ENCODE measurements at places on chromosomes 5 and 9.

GRCh38 chr5:136579238-136579637 is 213.9 kb upstream of the TRPC7 start:
- DNase-seq, result no peak

- no peak for DNase-seq
Observed at GRCh38 chr9:133158695-133159094, 5.0 kb downstream of the GBGT1 start.

- DNase-seq, result no peak
Observed at GRCh38 chr9:85136507-85136906, 467.0 kb downstream of the NTRK2 start.

- DNase-seq, result no peak
Observed at GRCh38 chr9:135567311-135567710, 5.8 kb downstream of the PAEP start.

DNA sequence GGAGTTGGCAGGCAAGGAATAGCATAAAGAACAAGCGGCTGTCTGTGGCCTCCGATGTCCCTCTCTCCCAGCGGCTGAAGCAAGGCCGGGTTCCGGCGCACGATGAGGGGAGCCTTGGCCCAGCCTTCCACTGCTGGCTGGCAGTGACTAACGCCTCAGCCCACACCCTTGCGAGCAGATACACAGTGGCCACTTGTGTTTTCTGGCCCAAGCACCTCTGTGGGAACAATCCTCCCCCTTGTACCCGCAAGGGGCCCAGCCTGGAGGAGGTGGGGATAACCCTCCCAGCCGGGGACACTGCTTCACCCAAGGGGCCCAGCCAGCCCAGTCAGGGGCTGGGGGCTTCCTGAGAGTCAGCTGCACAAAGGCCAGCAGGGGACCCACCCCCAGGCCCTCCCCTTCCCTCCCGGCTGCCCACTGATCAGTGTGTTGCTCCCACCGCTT is 23.2 kb downstream of the STK10 start:
- DNase-seq, result no peak

DNA sequence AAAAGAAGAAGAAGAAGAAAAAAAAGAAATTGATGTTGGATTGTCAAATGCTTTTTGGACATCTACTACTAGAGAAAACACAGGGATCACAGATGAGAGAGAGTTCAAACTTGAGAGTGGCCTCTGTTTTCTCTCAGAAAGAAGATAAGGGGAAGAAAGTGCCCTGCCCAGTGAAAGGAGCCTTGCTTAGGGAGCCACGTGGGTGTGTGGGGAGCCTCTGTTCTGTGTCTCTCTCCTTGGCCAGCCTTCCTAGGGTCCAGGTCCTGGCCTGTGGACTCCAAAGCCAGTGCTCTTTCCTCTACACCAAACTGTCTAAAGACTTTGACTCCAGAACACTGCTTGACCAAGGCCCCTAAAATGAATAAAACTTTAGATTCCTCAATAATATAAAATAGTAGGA is 22.0 kb upstream of the COL15A1 start:
- no peak for DNase-seq

- no peak for DNase-seq
Observed at GRCh38 chr5:150517272-150518152, 9.6 kb downstream of the NDST1 start.

GRCh38 chr9:21549251-21549765 is 67.2 kb upstream of the IFNE start:
- no peak for DNase-seq

GRCh38 chr5:58983526-58984452 is 400.9 kb downstream of the RAB3C start:
- DNase-seq, result no peak

DNA sequence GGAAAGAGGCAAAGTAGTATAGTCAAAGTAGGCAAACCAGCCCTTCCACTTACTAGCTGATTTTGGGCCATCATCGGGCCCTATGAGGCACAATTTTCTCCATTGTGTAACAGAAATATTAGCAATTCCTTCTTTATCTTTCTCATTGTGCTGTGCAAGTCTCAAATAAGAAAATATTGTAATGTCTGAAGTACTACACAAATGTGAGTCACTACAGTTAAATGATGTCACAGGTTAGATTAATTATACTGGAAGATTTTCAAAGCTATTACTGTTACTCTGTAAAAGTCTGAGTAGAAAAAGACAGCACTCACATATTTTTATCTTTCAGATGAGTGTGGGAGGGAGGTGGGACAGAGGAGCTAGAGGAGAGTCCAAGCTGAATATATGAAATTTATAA is 12.4 kb upstream of the TMC1 start:
- no peak for DNase-seq

DNA sequence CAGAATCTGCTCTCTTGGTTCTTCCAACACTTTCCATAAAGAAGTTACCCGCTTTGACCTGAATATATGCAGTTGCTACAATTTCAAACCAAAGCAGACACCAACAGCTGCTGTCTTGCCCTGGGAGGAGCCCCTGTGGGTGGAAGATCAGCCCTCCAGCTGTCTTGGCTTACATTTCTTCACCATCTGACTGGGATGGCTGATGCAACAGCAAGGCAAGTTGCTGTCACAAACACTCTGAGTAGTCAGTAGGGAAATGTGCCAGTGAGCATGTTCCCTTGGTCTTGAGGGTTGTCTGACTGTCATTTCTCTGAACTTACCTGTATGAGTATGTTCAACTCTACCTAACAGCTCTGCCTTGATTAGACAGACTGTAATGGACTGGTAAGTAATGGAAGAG is 152.9 kb downstream of the SGCD start:
- no peak for DNase-seq

GRCh38 chr9:93064392-93065134 is 6.1 kb downstream of the SUSD3 start:
- DNase-seq, result peak; percentile 93

DNA sequence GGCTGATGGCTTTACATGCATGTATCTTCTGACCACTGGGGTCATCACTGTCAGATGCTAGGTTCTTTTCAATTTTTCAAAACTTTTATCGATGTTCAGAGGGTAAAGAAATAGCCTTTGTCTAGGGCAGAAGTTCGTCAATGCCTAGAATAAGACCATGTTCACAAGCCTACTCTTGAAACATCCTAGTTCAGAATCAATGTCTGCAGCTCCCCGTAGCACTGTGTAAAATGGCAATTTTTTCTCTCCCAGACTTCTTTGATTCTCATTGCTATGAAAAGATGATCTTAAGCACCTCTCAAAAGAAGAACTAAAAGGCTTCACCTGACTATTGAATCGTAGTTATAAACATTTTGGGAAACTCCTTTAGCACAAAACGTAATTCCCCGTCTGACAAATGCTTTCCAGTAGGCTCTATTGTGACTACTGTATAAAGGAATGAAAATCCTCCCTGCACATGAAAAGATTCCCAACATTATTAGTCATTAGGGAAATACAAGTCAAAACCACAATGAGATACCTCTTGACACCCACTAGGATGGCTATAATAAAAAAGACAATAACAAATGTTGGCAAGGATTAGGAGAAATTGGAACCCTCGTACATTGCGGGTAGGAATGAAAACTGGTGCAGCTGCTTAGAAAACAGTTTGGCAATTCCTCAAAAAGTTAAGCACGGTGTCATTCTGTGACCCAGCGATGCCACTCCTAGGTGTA is 263.5 kb downstream of the ARHGAP26 start:
- no peak for DNase-seq

DNA sequence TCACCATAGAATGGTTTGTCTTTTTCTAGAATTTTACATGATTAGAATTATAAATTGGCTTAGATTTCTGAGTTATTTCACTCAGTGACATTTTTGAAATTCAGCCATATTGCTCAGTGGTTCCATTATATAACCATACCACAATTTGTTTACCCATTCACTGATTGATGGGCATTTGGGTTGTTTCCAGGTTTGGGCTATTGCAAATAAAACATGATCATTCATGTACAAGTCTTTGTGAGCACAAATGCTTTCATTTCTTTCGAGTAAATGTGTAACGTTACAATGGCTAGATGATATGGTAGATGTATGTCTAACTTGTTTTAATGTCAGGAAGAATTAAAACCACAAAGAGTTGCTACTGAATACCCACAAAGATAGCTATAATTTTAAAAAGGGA is 279.9 kb upstream of the TARS1 start:
- DNase-seq, result no peak

- DNase-seq, result no peak
Observed at GRCh38 chr9:79430619-79431018, 141.1 kb upstream of the TLE4 start.

DNA sequence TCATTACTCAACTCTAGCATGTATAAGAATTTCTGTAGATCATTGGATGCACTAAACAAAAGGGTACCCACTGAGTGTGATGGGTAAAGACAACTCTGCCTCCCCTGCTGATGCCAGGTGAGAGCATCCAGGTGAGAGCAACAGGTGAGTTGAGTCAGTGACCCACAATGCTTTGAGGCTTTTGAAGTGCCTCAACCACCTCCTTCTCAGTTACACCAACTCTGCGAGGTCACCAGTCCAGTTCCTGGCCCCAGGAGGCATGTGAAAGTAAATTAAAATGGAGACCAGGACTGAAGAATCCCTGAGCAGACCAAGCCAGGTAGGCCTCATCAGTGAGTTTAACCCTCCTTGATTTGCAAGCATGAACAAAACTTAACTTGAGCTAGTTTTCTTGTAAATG is 505.8 kb downstream of the EBF1 start:
- DNase-seq, result no peak

DNA sequence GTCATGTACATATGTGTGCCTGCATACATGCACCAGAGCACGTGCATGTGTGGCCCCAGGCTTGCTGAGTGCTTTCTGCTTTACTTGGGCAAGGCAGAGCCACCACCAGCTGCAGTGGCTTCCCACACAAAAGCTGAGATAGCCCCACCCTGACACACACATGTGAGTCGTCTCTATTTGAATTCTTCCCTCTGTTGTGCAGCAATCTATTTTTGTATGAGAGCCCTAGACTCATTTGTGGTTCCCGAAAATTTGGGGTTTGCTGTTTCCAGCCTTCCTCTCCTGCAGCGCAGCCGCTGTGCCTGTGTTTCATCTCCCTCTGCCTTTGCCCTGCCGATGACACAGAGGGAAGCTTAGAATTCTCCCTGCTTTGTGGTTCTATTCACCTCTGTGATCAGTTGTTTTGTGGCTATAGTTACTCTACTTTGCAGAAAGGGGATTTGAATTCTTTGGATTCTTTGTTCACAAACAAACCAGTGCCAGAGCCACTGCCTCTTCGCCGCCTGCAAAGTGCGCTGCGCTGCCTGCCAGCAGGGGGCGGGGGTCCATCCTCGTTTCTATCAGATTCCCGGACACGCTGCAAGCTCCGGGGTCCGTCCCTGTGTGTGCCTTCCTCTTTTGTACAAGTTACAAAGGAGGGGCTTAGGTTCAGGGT is 95.8 kb upstream of the DAP start:
- DNase-seq, result no peak

GRCh38 chr5:158484150-158484549 is 615.6 kb downstream of the EBF1 start:
- DNase-seq, result no peak

GRCh38 chr9:36781533-36781932 is 208.8 kb downstream of the MELK start:
- no peak for DNase-seq

DNA sequence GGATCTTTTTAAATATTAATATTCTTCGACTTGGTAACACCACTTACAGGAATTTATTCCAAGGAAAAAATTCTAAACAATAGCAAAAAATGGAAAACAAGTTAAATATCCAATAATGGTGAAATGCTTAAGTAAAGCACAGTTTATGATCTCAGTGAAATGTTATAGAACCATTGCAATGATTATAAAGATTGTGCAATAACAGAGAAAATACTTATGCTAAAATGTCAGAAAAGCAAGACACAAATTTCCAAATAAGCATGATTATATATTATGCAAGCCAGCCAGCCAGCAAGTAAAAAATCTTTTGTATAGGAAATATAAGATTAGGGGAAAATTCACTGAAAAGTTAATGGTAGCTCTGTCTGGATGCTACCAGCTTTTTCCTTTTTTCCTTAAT is 102.7 kb upstream of the EFNA5 start:
- DNase-seq, result no peak

GRCh38 chr9:110432253-110432652 is 94.6 kb upstream of the TXNDC8 start:
- no peak for DNase-seq

- DNase-seq, result no peak
Observed at GRCh38 chr9:26669701-26670670, 222.6 kb downstream of the CAAP1 start.

DNA sequence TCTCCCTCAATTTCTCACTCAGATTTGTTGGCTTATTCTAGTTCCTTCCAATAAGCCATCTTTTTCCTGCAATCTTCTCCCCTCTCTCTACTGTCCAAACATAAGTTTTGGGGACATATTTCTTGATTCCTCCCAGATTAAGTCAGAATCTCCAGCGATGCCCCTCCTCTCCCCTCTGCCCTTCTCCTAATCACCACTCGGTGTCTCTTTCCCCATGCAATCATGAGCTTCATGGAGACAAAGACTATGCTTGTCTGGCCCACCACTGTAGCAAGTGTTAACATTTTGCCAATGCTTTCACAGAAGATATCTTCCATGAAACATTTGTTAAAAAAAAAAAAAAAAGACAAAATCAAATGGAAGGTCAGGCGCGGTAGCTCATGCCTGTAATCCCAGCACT is 42.4 kb downstream of the PDE6A start:
- DNase-seq, result no peak

DNA sequence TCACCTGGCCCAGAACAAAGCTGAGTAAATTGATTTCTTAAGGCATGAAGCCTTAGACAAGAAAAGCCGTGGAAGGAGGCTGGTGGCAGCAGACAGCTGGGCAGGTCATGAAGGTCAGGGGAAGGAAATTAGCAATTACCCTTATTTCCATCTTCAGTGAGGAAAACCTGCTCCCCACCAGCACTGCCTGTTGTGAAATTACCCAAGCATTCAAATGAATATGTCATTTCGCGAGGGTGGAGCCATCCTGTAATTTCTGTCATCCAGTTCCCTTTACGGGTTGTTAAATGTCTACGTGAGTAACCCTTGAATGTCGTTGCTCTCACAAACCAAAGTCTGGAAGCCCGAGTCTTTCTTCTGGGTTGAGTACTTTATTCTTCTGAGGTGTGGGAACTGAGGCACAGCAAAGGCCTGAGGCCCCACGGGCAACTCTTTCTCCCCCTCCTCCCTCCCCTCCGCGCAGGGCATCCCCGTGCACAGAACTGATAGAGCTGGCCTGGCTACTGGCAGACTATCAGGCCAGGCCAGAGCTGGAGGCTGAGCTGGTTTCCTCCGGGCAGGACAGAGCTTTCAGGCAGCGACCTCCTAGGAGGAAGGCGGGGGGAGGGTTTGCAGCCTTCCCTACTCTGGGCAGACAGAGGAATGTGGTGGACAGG is 22.0 kb upstream of the AK3 start:
- no peak for DNase-seq

- DNase-seq, result no peak
Observed at GRCh38 chr5:156947925-156948324, 15.1 kb downstream of the TIMD4 start.

All from CD4-positive, alpha-beta T cell treated with Interleukin-15 for 4 hours (primary cell).